Stimulated activated CD4-positive, alpha-beta T cell treated with anti-CD3 and anti-CD28 coated beads, TNF-alpha, amount 100 ng/mL, for 4 hours (primary cell): ENCODE measurements at places on chromosomes 5 and 9.

GRCh38 chr5:108858959-108859358 lies 111.3 kb downstream of the FER start:
- no peak for DNase-seq

GRCh38 chr5:41925555-41925951 lies 472 bp downstream of the FBXO4 start:
- DNase-seq = peak; percentile 19

DNA sequence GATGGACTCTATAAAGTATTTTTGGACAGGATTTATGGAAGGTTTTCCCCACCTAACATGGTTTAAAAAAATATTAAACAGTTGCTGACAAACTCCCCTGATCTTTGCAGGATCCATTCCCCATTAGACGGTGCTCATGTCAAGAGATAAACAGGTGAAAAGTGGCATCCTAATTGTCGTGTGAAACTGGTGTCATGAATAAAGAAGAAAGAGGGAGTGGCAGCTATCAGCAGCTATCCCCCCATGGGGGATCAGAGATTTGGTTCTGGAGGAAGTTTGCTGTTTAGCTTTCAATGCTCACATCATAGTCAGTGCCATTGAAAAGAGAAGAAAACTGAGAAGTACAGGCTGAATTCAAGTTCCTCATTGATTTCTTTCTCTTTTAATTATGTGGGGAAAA lies 329.3 kb upstream of the BRINP1 start:
- DNase-seq = no peak

GRCh38 chr5:127582773-127583370 lies 65.4 kb downstream of the PRRC1 start:
- DNase-seq = no peak

- DNase-seq = no peak
Measured at GRCh38 chr5:131067636-131068035, 97.4 kb downstream of the HINT1 start.
